Regular cardiac myocyte (primary cell): ENCODE measurements at places on chromosomes 4 and X. TPM values are rescaled to one million over a fixed set of nuclear protein-coding genes. Genes with fewer than 3 reads are reported as not detected.

Gene DCAF12L1
- total RNA-seq, result under 0.01 TPM in 1 of 2 replicates, not detected in the other

Gene SSX2B
- total RNA-seq, result not detected in 2 replicates

Gene SERTM2
- under 0.01 and 0.19 TPM in 2 replicates for total RNA-seq

Gene TCP11X2
- total RNA-seq, result not detected in 2 replicates

Gene TASL
- total RNA-seq, result not detected in 2 replicates

Gene ADH1B
- 0.38 and 0.85 TPM in 2 replicates for total RNA-seq
